ENCODE measurements at places on chromosomes 3 and 15.

DNA sequence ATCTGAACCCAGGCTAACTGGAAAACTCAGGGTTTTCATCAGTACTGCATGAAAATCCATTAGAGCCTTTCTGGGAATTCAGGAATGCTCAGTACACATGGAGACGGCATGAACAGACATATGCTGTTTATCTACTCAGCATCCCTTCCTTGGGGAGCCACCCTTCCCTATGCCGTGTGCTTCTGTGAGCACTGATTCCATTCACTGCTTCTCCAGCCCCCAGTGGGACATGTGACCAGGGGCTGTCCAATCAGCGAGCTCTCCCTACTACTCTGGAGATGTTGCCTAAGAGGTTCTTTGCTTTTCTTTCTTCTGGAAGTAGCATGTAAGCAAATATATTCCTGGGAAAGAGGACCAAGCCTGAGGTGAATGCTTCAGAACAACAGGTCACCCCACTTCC, 5.6 kb upstream of the PCOLCE2 start:
- no peak for DNase-seq

DNA sequence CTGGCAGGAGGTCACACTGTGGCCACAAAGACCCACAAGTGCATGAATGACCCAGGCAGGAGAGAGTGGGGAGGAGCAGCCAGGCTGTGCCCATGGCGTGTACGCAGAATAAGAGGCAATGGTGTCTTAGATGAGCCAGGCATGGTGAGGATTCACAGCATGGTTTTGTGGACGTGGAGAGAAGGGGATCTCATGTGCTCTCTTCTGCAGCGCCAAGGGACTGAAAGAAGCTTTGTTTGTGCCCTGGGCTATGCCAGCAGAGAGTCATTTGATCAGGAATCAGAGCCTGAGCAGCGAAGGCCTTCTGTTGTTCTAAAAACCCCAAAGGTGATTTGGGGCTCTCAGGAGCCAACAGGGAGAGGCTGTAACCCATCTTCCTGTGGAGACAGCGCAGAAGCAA, 18.7 kb upstream of the RPP14 start:
- no peak for DNase-seq

- DNase-seq: peak; percentile 60
Measured at GRCh38 chr15:33131552-33132232, 62.8 kb downstream of the FMN1 start.

- DNase-seq: no peak
Measured at GRCh38 chr3:164023480-164023879, 1054.8 kb downstream of the SI start.

- DNase-seq: no peak
Measured at GRCh38 chr3:152301745-152302181, 33.0 kb downstream of the MBNL1 start.

- no peak for DNase-seq
Measured at GRCh38 chr15:99953886-99954285, 220.6 kb upstream of the LYSMD4 start.

- no peak for DNase-seq
Measured at GRCh38 chr3:18046131-18046915, 303.9 kb upstream of the TBC1D5 start.

DNA sequence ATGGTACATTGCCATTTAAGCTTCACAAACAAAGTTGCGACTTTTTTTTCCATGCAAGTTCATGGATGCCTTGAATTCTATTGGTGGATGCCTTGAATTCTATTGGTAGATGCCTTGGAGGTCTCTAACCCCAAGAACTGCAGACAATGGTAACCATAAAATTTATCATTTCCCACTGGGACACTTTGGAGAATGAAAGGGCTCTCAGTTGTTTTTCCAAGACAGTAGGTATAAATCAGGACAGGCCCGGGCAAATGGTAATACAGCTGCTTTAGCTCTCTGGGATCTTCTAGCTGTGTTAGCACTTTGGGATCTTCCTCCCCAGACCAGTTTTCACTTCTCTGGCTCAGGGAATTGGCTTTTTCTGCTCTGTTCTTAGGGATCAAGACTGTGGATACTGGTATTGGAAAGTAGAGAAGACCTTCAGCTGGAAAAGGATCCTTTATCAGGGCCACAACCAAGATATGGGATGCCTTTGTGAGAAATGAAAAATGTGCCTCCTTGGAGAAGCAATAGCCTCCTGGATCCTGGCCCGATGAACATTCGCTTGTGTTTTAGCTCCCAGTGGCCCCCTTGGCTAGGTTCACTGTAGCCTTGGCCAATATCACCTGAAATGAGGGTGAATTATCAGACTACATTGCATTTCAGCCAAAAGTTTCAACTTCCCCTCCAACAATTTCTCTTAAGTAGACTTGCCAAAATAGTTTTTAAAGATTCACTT, 8.3 kb downstream of the LRRC3B start:
- DNase-seq: no peak

- no peak for DNase-seq
Measured at GRCh38 chr3:72395776-72396311, 452.4 kb downstream of the SHQ1 start.

GRCh38 chr3:76267851-76268380, 482.6 kb upstream of the ZNF717 start:
- no peak for DNase-seq

GRCh38 chr3:24323272-24323671, 171.4 kb downstream of the THRB start:
- DNase-seq: no peak

- DNase-seq: no peak
Measured at GRCh38 chr15:35557012-35557411, 11.0 kb upstream of the DPH6 start.

GRCh38 chr3:12967606-12968351, 105.5 kb downstream of the IQSEC1 start:
- DNase-seq: peak; percentile 64

GRCh38 chr3:139755551-139755950, 77.8 kb upstream of the NMNAT3 start:
- no peak for DNase-seq

DNA sequence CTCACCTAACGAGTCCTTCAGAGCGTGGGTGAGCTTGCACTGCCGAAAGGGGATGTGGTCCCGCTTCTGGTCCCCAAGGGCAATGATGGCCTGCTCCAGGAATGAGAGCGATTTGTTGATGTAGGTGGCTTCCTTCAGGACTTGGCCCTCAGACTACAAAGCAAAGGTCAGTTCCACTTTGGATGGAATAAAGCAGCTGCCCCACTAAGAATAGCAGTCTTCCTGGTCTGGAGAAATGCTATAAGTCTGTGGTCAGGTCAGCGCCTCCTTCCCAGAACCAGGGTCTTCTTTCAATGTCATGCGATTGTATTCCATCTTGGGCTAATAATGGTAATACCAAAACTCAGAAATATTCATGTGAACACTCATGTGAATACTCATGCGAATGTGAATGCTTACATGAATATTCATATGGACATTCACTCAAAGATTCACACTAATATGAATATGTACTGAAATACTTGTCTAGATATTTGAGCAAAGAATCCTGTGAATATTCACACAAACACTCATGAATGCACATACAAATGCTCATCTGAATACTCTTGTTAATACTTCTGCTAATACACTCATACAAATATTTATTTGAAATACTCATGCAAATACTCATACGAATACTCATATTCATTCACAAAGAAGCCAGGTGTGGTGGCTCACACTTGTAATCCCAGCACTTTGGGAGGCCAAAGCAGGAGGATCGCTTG, 16.7 kb downstream of the KIF9 start:
- no peak for DNase-seq

- DNase-seq: no peak
Measured at GRCh38 chr3:105246536-105246935, 120.2 kb upstream of the ALCAM start.

GRCh38 chr3:107752202-107752990, 229.6 kb downstream of the BBX start:
- peak; percentile 10 for DNase-seq

- DNase-seq: peak; percentile 11
Measured at GRCh38 chr15:62391641-62392262, 226.7 kb upstream of the C2CD4B start.

DNA sequence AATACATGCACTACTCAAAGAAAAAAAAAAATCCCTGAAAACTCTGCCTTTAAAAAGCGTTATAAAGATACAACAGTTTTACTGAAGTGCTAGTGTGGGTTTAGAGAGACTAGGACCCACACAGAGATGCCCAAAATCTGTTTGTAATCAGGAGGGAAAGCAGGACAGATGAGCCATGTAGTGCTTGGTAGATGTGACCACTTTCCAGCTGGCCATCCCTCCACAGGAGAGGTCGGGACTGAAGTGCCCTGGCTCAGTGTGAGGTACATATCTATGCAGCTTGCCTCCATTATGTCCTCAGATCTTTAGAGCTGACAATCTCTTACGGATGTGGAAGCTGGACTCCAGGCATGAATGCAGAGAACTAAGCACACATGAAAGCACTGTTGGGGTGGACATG, 57.5 kb upstream of the NANOGP8 start:
- DNase-seq: no peak

- DNase-seq: no peak
Measured at GRCh38 chr3:181998828-181999227, 287.1 kb downstream of the SOX2 start.

DNA sequence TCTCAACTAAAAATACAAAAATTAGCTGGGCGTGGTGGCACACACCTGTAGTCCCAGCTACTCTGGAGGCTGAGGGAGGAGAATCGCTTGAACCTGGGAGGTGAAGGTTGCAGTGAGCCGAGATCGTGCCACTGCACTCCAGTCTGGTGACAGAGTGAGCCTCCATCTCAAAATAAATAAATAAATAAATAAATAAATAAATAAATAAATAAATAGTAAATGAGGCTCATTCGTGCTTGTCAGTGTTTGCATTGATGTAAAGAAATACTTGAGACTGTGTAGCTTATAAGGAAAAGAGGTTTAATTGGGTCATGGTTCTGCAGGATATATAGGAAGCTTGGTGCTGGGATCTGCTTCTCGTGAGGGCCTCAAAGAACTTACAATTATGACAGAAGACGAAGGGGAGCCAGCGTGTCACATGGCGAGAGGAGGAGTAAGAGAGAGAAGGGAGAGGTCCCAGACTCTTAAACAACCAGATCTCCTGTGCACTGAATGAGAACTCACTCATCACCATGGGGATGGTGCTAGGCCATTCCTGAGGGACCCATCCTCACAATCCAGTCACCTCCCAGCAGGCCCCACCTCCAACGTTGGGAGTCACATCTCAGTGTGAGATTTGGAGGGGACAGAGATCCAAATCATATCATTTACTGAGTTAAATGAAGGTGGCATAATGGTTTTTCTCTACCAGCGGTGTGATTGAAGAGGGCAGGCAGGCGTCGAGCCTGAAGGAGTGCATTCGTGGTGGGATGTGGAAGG, 104.5 kb downstream of the FNDC3B start:
- no peak for DNase-seq

All from A172 (cell line).